COR-L47 (cell line): ENCODE measurements at places on chromosomes 12 and 14.
A peak's percentile ranks its signal among the peaks of the same experiment; 100 is the strongest.

DNA sequence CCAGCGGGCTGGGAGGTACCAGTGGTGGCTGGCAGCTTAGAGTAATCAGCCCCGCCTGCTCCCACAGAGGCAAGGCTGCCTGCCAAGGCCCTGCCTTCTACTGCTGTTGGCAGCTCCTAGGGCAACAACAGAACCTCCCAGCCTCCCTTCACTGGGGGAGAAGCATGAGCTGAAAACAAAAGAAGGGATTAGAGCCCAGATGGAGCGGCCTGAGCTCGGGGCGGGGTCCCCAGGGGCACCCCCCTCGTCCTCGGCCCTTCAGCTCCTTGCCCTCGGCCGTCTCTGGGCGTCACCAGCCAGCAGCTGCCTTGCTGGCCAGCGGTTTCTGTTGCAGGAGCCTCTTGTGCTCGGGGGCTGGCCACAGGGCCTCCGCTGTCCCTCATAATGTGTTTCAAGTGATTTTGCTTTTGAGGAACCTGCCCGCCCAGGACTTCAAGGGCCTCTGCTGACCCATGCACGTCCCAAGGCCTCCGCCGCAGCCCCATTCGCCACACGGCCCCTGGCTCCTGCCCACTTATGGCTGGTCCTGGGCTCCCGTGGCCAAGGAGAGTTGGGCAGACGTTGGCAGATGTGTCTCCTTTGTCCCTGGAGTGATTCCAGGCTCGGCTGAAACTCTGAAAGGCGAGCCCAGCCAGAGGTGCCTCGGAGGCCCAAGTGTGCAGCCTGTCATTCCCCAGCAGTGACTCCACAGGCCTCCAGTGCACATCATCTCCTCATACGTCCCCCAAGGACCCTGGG lies 49.7 kb downstream of the PSMA6 start:
- peak; percentile 96 for DNase-seq

GRCh38 chr12:49295082-49295936 lies at the start of gene PRPH:
Gene PRPH, plus strand, starts transcription at chr12:49295147. Its CDS starts 54 bp downstream, at chr12:49295201.
- no peak for DNase-seq

DNA sequence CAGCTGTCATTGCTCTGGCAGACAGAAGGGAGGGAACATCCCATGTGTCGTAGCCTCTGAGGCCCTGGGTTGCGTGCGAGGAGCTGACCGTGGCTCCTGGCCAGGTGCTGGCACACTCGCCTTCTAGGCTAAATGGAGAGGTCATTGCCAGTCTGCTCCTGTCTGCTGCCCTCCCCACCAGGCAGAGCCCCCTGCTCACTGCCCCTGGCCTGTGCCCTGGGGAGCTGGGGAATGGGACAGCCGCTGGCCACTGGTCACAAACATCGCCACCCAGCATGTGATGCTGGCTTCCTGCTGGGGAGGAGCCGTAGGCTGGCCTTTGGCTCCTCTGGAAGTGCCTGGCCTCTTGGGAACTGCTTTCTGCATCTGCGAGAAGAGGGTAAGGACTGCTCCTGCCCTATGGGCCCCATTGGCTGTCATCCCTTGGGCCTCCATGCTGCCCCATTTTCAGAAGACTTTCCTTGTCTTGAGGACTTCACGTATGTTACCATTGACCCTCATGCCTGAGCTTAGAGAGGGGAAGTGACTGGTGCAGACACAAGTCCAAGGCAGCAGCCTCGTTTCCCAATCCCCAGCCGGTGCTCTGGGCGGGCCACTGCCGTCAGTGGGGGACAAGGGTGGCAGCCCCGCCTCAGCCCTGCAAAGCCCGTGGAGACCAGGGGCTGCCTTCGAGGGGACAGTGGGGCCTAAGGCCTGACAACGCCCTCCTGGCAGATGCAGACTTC lies 2.0 kb upstream of the TNFAIP2 start:
- no peak for DNase-seq

GRCh38 chr12:49671031-49671765 lies 36.0 kb downstream of the FMNL3 start:
- no peak for DNase-seq

DNA sequence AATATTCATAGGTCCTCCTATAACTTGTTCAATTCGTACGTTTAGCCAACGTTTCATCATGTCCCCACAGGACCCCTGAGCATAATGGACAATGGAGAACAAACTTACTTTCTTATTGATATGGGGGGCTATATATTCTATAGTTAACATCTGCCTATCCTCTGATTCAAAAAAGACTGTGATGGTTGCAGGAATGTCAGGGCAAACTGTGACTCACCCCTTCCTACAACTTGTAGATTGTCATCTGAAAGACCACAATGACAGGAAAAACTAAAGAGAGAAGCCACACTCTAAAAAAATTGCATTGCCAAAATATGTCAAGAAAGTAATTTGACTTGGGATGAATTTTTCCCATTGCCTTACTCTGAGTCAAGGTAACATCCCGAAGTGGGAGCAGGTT lies 50.8 kb downstream of the CATSPERB start:
- no peak for DNase-seq

DNA sequence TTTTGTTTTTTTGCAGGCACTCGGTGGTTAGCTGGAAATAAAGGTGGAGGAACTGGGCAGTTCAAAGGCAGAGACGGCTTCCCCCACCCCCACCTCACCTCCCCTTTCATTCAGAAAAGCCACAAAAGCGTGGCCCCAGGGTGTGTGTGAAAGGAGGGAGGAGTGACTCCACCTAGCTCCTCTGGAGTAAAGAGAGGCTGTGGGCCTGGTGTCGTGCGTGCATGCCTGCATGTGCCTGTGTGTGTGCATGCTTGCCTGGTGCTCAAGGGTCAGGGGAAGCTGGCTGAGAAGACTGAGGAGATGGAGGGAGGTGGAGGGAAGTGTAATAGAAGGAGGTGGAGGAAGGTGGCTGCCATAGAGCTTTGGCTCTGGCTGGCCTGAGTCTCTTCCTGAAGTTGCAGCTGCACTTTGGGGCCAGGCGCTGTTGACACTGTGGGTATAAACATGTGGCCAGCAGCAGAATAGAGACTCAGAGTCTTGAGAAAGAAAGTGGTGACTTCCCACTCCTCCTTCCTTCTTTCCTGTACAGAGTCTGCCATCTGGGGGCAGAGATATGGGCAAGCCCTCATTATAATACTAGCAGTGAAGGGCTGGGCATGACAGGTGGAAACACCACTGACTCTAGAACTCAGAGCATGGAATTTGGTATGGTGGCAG lies 36.9 kb upstream of the SINHCAF start:
- DNase-seq = no peak

DNA sequence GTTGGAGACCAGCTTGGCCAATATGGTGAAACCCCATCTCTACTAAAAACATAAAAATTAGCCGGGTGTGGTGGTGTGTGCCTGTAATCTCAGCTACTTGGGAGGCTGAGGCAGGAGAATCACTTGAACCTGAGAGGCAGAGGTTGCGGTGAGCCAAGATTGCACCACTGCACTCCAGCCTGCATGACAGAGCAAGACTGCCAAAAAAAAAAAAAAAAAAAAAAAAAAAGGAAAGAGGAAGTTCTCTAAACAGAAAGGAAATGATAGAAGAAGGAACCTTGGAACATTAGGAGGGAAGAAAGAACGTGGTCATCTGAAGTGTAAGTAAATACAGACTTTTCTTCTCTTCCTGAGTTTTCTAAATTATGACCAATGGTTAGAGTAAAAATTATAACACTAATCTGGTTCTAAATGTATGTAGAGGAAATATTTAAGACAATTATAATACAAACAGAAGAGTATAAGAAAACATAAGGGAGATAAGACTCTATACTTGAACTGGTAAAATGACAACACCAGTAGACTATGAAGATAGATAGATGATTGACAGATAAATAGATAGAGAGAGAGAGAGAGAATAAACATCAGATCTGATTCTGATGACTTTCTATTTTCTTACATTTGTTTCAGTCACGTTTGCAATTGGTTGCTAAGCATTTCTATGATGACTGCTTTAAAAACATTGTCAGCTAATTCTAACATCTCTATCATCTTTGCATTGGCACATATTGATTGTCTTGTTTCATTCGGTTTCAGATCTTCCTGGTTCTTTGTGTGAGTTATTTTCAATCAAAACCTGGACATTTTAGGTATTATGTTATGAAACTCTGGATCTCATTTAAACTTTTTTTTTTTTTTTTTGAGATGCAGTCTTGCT lies 12.9 kb upstream of the CORO1C start:
- DNase-seq = no peak

- DNase-seq = no peak
These were observed 22.0 kb upstream of the CDK17 start for GRCh38 chr12:96422192-96422591.

- DNase-seq = peak; percentile 67
These were observed 1.1 kb downstream of the CNTN1 start for GRCh38 chr12:40693207-40693821.

GRCh38 chr12:50749459-50749882 lies 14.4 kb upstream of the ATF1 start:
- no peak for DNase-seq

DNA sequence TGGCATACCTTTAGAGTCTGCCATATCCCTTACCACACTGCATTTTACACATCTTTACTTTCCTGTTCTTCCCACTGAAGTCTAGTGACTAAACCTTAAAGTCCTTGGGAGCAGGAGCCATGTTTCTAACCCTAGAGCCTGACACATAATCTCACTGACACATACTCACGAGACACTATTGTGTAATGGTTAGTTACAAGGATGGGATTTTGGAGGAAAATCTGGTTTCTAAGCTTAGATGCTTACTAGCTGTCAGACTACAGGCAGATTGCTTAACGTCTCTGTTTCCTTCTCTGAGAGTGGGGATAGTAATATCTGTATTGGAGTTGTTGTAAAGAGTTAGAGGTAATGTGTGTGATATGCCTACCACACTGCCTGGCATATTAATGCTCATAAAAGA lies 6.2 kb upstream of the DYRK4 start:
- no peak for DNase-seq

DNA sequence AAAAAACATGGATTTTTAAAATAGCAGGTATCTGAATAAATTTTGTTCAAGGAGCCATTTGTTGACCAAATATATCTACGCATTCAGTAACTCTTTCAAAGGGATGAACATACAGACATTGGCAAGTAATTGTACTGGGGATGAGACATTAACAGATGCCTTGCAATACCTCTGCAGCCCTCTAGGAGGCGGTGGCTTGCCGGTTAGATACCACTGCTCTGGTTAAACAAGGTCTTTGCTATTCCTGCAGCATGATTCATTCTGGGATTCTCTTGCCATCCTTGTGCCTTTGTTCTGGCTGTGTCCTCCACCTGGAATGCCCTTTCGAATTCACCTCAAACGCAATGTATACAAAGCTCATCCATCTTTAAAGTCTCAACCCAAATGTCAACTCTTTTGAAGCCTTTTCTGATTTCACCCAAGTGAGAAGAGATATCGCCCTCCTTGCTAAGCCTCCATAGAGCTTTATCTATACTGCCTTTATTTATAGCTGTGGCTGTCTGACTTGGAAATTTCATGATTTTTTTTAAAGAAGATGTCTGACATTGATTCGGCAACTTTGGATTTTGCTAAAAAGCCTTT lies 131.0 kb upstream of the SRRM4 start:
- no peak for DNase-seq

DNA sequence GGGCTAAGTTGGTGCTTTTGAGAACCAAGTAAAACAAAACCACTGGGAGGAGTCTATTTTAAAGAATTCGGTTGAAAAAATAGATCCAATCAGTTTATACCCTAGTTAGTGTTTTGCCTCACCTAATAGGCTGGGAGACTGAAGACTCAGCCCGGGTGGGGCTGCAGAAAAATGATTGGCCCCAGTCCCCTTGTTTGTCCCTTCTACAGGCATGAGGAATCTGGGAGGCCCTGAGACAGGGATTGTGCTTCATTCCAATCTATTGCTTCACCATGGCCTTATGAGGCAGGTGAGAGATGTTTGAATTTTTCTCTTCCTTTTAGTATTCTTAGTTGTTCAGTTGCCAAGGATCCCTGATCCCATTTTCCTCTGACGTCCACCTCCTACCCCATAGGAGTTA lies 1.8 kb upstream of the RAB5B start:
- no peak for DNase-seq

DNA sequence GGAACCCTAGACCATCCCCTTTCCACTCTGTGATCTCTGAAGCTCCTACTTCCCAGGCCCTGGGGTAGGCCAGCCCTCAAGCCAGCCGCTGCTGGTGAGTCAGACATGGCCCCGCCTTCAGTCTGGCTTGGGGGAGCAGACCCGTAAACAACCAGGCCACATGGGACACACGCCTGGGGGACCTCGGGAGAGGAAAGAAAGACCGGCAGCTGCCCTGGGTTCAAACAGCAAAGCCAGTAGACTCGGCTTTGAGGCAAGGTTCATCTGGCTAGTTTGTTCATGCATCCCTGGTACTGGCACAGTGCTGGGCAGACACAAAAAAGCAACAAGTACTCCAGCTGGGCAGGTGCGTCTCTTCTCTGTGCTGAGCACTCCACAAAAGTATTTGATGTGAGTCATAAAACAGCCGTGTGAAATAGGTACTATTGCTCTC lies 101.9 kb downstream of the SETD3 start:
- no peak for DNase-seq

GRCh38 chr12:71566655-71567054 lies 97.0 kb downstream of the ZFC3H1 start:
- no peak for DNase-seq

DNA sequence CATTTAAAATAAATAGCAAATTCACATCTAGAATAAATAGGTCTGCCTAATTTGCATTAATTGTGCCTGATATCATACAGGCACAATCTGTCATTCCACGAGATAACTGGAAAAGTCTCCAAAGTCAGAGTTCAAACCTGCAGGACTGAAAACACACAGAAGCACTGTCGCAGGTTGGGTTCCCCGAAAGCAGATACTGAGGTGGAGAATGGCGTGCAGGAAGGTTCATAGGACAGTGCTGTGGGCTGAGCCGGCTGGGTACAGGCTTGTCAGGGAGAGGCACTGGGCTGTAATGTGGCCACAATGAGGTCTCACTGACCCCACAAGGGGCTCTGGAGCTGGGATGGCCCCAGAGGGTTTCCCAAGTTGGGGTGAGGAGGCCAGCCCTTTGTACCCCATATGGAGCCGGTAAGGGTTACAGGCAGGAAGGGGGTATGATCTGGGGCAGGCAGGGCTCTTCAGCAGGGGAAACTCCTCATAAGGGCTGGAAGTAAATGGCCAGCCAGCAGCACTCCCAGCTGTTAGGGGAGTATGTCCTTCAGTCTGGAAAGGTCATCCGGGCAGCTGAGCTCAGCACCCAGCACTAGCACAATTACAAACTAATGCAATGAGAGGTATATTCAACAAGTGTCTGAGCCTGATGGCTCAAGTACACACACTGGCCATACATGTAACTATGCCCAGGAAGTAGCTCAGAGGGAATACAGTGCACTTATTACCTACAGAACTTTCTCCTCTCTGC lies 68.5 kb downstream of the NT5DC3 start:
- no peak for DNase-seq
